ENCODE measurements at places on chromosomes 2 and 18. TPM values are rescaled to one million over a fixed set of nuclear protein-coding genes. Genes with fewer than 3 reads are reported as not detected.

- H3K4me3 ChIP-seq, result no peak overlapping the region
- H3K27ac ChIP-seq, result peak overlapping the region; percentile 57
- peaks cover 10% of the 10 kb centered on the region for H3K4me1 ChIP-seq
Measured at GRCh38 chr2:23658466-23658942, 268.4 kb downstream of the ATAD2B start.

DNA sequence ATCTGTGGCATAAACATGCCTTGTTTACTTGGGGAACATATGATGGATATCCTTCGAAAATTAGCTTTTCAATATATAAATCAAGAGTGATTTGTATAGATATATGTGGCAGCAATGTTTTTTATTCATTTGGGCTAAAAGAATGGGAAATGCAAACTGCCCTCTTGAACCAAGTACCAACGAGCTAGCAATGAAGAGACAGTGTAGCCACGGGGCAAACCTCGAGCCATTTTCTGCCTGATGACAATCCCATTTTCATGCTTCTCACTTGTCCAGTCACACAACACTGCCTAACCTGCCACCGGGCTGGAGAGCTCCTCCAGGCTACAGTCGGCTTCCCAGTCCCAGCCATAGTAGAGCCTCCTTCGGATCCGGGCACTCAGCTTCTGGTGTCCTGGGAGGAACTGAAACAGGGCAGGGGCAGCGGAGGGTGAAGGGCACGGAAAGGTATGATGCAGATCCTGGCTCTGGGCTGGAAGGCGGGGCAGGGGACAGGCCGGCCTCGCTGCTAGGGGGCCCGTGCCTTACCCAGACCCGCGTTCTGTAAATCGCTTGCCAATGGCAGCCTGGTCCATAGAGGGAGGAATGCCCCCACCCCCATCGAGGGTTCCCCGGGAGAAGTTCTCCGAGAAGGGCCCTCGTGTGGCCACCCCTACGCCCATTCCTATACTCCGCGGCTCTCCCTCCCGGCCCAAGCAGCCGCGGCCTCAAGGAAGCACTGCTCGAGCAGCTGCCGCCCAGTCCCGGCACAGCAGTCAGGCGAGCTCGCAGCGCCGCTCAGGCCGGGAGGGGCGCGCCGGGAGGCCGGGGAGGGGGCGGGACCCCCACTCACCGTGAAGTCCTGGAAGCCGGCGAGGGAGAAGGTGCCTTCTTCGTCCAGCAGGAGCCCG lies 552 bp downstream of the CNPPD1 start:
- no peaks in the 10 kb centered on the region for H3K27me3 ChIP-seq
- peak overlapping the region; percentile 95 for H3K27ac ChIP-seq
- peaks cover 55% of the 10 kb centered on the region for H3K4me1 ChIP-seq
- H3K36me3 ChIP-seq, result peaks cover 70% of the 10 kb centered on the region

GRCh38 chr18:6750411-6750810 lies 20.9 kb downstream of the ARHGAP28 start:
- no peak overlapping the region for H3K4me3 ChIP-seq
- no peaks in the 10 kb centered on the region for H3K4me1 ChIP-seq

DNA sequence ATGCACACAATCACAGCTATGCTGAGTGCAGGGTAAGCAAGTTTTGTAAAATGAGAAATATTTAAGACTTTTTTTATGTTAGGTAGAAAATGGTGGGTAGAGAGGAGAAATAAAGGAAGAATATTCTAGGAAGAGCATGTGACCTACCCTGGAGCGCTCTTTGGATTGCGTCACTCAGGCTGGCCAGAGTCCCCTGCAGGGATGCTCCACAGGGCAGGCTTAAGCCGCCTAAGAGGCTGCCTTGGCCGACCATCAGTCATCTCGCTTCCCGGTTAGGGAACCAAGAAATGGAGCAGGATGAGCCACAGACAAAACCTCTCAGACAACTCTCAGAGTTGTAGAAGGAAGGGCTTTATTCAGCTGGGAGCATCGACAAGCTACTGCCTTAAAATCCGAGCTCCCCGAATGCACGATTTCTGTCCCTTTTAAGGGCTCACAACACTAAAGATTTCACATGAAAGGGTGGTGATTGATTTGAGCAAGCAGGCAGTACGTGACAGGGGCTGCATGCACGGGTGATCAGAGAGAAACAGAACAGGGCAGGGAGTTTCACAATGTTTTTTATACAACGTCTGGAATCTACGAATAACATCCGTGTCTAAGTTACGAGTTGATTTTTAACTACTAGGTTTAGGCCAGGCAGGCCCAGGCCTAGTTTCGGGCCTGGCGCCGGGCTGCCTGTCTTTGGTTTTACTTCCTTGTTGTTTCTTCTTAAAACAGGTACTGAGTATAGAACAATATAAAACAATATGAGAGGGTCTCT lies 1072.0 kb downstream of the CBLN2 start:
- H3K36me3 ChIP-seq, result no peaks in the 10 kb centered on the region
- DNase-seq, result no peak
- no peaks in the 10 kb centered on the region for H3K27me3 ChIP-seq
- no peak overlapping the region for H3K27ac ChIP-seq
- H3K4me3 ChIP-seq, result no peak overlapping the region

The DTNA gene
- not detected for total RNA-seq

GRCh38 chr2:178819992-178820391 lies 12.8 kb upstream of the TTN start:
- peak overlapping the region; percentile 87 for H3K27ac ChIP-seq
- peaks cover 32% of the 10 kb centered on the region for H3K4me1 ChIP-seq
- H3K27me3 ChIP-seq, result no peaks in the 10 kb centered on the region
- H3K36me3 ChIP-seq, result peaks cover 7% of the 10 kb centered on the region

The TLX2 gene
- total RNA-seq, result 0.44 TPM

- H3K27ac ChIP-seq, result no peak overlapping the region
- H3K4me3 ChIP-seq, result no peak overlapping the region
- H3K27me3 ChIP-seq, result no peaks in the 10 kb centered on the region
- no peaks in the 10 kb centered on the region for H3K4me1 ChIP-seq
- no peaks in the 10 kb centered on the region for H3K36me3 ChIP-seq
- DNase-seq, result no peak
Measured at GRCh38 chr18:65815506-65815905, 64.7 kb downstream of the CDH7 start.

DNA sequence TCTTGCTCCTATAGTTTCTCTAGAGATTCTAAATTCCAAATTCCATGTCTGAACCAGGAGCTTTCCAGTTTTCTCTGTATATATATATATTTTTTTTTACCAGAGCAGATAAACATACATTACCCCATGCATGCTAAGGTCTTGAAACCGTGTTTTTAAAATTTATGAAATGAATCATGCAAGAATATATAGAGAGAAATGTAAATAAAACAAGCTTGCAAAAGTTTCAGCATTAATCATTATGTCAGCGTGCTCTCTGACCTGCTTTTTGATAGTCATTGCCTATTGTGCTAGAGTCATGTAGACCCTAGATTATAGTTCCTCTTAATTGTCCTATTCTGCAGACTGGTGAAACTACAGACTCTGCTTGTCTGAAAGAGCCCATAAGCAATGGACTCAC lies 22.6 kb upstream of the TRIM43 start:
- DNase-seq, result no peak
- H3K4me3 ChIP-seq, result no peak overlapping the region
- H3K27ac ChIP-seq, result no peak overlapping the region

The GPR75 gene
- total RNA-seq, result 2.8 TPM

- no peaks in the 10 kb centered on the region for H3K4me1 ChIP-seq
- no peak overlapping the region for H3K4me3 ChIP-seq
- no peak overlapping the region for H3K27ac ChIP-seq
- no peaks in the 10 kb centered on the region for H3K27me3 ChIP-seq
Measured at GRCh38 chr2:83705146-83705545, 753.9 kb downstream of the SUCLG1 start.

The RAB11FIP5 gene
- total RNA-seq, result 1.4 TPM

- peak overlapping the region; percentile 93 for H3K4me3 ChIP-seq
- H3K27me3 ChIP-seq, result peaks cover 7% of the 10 kb centered on the region
- peak overlapping the region; percentile 87 for H3K27ac ChIP-seq
- peaks cover 9% of the 10 kb centered on the region for H3K36me3 ChIP-seq
- DNase-seq, result peak; percentile 52
Measured at GRCh38 chr2:213152065-213152794, 818 bp upstream of the IKZF2 start.

GRCh38 chr18:62496262-62496661 lies 26.6 kb upstream of the ZCCHC2 start:
- H3K4me3 ChIP-seq, result no peak overlapping the region
- peaks cover 32% of the 10 kb centered on the region for H3K27me3 ChIP-seq
- H3K4me1 ChIP-seq, result no peaks in the 10 kb centered on the region
- H3K36me3 ChIP-seq, result peaks cover 7% of the 10 kb centered on the region
- DNase-seq, result no peak
- no peak overlapping the region for H3K27ac ChIP-seq

GRCh38 chr2:37390777-37391176 lies 46.3 kb downstream of the QPCT start:
- no peak for DNase-seq
- peaks cover 5% of the 10 kb centered on the region for H3K4me1 ChIP-seq
- no peak overlapping the region for H3K4me3 ChIP-seq
- H3K27ac ChIP-seq, result peak overlapping the region; percentile 28

DNA sequence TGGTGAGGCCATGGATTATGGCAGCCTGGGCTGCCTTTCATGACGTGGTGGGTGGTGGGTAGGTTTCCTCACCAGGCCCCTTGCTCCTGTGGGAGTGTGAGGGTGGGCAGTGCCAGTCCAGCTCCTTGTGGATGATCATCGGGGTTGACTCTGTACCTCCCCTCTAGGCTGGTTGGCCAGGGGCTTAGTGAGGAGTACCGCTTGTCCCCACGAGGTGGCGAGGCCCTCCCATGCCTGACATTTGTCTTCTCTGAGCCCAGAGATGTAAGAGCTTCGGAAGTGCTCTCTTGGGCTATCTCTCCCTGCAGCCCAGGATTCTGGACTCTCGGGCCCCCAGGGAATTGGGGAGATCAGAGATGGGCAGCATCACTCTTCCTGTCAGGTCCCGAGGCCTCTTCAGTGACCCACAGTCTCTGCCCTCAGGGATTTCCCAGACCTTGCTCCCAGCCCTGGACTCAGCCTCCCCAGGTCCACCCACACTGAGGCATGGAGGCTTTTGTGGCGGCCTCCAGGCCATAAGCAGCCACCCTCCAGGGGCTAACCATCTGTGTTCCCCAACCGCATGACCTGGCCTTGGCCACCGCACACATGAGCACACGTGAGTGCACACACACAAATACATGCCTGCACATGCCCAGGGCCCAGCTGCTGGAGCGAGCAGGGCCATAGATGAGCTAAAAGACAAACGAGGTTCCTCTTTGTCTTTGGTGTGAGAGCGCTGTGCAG lies 6.5 kb downstream of the SPR start:
- no peaks in the 10 kb centered on the region for H3K36me3 ChIP-seq
- H3K4me1 ChIP-seq, result peaks cover 2% of the 10 kb centered on the region
- peak; percentile 74 for DNase-seq
- peaks cover 37% of the 10 kb centered on the region for H3K27me3 ChIP-seq
- no peak overlapping the region for H3K4me3 ChIP-seq

The POLE4 gene
- 45.7 TPM for total RNA-seq

The CDCA7 gene
- total RNA-seq, result 115 TPM

DNA sequence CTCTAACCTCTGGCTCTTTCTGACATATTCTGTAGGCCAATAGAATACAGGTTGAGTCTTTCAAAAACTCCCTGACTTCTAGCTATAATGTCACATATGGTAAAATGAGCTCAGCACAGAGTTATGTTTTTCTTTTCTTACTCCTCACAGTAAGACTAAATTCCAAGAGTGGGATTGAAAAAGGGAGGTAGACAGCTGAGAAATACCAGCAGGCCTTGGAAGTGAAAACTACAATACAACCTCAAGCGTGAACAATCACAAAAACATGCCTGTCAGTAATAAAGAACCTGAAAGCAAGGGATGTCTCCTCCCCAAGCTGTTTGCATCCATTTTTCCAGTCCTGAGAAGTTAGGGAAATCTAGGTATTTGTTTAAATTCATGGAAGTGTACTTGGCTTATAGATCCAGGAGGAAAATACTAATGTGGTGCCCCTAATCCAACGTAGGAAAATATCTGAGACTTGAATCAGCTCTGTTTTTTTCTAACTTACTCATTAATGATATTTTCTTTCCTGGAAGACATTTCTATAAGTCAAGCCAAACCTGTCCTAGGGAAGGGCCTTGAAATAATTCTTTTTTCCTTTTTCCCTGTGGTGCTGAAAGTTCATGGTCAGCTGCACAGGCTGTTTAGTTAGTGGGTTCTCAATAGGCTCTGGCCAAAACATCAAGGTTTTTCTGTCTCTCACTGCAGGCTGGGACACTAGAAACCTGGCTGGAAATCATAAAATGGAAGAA lies 167.9 kb upstream of the SPATS2L start:
- H3K27ac ChIP-seq, result no peak overlapping the region
- H3K27me3 ChIP-seq, result peaks cover 5% of the 10 kb centered on the region
- H3K36me3 ChIP-seq, result no peaks in the 10 kb centered on the region
- no peak for DNase-seq
- no peak overlapping the region for H3K4me3 ChIP-seq

DNA sequence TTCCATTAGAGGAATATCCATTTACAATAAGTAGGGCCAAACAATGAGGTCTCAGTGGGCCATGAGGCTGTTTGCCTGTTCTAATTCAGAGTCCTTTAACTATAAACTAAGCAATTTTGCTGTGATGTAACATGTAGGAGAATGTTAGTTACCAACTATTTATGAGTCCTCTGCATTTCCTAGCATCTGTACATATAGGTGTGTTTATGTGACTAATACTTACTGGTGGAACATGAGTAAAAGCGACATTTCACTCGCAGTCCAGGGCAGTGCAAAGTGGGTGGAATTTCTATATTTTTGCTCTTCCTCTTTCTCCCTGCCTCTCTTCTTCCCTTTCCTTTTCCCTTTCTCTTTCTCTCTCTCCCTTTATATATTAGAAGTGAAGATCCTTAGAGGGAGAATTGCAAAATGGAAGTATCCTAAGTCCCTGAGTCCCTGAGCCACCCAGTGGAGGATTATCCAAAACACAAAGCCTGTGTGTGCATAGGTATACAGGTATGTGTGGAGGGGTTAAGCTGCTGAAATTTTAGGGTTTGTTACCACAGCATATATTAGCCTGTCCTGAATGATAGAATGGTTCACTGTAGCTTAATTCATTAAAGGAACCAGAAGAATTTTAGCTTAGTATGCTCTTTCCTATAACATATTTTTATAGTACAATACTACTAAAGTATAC lies 487.0 kb upstream of the FANCL start:
- no peak overlapping the region for H3K4me3 ChIP-seq
- no peaks in the 10 kb centered on the region for H3K36me3 ChIP-seq
- DNase-seq, result no peak
- peaks cover 8% of the 10 kb centered on the region for H3K27me3 ChIP-seq
- H3K27ac ChIP-seq, result no peak overlapping the region

DNA sequence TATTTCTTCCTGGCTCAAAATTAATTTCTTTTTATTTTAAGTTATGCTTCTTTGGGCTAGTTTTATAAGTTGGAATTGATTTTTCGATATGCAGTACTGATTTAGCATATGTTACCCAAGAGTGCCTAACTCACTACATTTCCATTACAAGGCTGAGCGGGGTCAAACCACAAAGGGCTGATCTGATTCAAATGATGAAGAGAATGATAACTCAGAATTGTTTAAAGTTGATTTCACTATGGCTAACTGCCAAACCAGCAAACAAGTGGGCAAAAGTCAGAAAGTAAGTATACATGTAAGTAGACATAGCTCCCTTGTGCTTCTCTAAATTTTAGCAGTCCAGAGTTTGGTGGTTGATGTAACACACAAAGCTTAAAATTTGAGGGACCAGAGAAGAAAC lies 35.6 kb downstream of the RAD51AP2 start:
- DNase-seq, result no peak
- H3K4me3 ChIP-seq, result no peak overlapping the region
- no peak overlapping the region for H3K27ac ChIP-seq
- H3K27me3 ChIP-seq, result no peaks in the 10 kb centered on the region

GRCh38 chr2:238720232-238720672 lies 127.6 kb upstream of the TWIST2 start:
- no peak overlapping the region for H3K27ac ChIP-seq
- peak; percentile 69 for DNase-seq
- no peaks in the 10 kb centered on the region for H3K4me1 ChIP-seq
- H3K4me3 ChIP-seq, result no peak overlapping the region
- peaks cover 6% of the 10 kb centered on the region for H3K27me3 ChIP-seq

The EFR3B gene
- total RNA-seq, result 0.05 TPM

The GPR45 gene
- total RNA-seq, result not detected
